ENCODE measurements at places on chromosomes 2 and 18.

GRCh38 chr2:204541637-204542036 is 3.6 kb upstream of the PARD3B start:
- no peak for DNase-seq

- DNase-seq: no peak
These were observed 229.3 kb downstream of the NBAS start for GRCh38 chr2:15331787-15332186.

DNA sequence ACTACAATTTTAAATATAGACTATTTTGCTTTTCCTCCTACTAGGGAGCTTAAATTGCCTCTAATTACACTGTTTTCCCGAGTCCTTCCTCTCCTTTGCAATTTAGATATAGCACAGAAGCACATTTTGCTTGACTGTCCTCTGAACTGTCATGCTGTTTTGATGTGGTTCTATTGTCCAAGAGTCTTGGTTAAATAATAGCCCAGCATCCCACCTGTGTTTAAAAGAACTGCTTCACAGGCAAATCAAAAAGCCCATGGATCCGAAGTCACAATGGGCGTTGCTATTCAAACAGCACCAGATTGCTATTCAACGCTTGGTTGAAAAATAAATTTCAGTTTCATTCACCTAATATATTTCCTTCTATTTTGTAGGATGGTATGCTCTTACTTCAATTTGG is 22.3 kb upstream of the ACTR3 start:
- DNase-seq: no peak

DNA sequence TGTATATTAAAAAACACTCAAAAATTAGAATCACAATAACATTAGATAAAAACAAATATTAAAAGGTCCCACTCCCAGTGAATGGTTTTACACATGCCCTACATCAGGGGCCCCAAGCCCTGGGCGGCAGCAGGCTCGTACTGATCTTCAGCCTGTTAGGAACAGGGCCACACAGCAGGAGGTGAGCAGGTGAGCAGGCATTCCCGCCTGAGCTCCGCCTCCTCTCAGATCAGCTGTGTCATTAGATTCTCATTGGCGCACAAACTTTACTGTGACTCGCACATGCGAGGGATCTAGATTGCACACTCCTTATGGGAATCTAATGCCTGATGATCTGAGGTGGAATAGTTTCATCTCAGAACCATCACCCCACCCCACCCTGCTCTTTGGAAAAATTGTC is 74.2 kb downstream of the MBD2 start:
- DNase-seq: no peak

GRCh38 chr2:227462972-227463931 is 8.7 kb upstream of the AGFG1 start:
- no peak for DNase-seq

DNA sequence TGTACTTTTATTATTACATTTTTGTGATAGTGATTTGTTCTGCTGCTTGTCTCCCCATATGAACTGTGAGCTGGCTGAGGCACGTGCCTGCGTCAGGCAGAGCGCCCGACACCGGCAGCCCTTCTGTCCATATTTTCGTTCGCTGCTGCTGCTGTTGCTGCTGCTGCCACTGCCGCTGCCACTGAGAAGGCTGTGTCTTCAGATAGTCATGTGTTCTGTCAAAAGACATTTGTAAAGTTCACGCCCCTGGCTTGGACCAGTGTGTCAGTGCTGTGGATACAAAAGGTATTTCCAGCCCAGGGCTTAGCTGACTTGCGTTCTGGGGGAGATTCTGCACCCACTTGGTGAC is 47.0 kb downstream of the TWIST2 start:
- no peak for DNase-seq

- no peak for DNase-seq
These were observed 228.5 kb downstream of the ALPK2 start for GRCh38 chr18:58400331-58400870.

GRCh38 chr2:238716585-238716984 is 131.3 kb upstream of the TWIST2 start:
- no peak for DNase-seq

DNA sequence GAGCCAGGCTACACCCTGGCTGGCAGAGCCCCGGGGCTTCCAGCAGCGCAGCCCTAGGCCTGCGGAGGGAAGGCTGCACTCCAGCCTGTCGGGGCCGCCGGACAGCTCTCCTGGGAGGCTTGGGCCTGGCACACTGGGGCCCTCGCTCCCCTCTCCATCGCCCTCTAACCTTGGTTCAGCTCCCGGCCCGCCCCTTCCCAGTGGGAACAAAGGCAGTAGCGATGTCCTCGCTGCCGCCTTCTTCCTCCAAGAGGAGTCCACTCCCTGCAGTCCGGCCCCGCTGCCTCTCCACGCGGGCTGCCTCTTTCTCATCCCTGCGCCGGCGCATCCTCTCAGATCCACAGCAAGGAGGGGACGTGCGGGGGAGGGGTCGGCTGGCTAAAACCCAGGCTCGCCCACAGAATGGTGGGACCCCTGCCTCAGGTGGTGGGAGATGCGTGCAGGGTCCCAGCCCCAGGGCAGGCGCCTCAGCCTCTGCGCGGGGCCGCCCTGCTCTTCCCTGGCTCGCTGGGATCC is 138.1 kb downstream of the TWIST2 start:
- DNase-seq: no peak

DNA sequence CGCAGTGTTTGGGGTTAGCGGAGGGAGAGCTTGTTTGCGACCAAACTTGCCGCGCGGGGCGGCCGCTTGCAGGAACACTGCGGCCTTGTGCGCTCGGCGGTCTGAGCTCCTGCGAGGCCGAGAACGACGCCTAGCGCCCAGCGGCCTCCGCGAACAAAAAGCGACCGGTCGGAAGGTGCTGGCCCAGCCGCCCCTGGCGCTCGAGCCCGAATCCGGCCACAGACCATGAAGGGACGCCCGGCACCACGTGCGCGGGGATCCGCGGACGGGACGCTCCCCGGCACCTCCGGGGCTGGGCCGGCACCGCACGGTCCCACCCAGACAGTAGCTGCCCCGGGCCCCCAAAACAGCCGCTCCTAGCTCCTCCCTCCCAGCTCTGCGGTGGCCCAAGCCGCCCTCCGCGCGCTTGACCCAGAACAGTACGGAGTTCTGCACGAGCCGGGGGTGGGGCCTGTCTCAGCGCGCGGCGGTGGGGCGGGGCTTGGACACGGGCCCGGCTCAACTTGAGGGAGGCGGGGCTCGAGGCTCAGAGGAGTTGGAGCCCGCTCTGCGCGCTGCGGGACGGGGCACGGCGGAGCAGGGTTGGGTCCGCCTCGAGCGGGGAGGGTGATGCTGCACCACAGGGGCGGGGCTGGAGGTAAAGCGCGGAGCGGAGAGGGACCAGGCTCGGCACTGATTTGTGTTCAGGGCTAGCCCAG is 664 bp upstream of the IMPA2 start:
- peak; percentile 99 for DNase-seq

- no peak for DNase-seq
These were observed 79.6 kb downstream of the PDCL3 start for GRCh38 chr2:100642425-100642824.

- no peak for DNase-seq
These were observed 429.2 kb downstream of the FIGN start for GRCh38 chr2:163306647-163307046.

DNA sequence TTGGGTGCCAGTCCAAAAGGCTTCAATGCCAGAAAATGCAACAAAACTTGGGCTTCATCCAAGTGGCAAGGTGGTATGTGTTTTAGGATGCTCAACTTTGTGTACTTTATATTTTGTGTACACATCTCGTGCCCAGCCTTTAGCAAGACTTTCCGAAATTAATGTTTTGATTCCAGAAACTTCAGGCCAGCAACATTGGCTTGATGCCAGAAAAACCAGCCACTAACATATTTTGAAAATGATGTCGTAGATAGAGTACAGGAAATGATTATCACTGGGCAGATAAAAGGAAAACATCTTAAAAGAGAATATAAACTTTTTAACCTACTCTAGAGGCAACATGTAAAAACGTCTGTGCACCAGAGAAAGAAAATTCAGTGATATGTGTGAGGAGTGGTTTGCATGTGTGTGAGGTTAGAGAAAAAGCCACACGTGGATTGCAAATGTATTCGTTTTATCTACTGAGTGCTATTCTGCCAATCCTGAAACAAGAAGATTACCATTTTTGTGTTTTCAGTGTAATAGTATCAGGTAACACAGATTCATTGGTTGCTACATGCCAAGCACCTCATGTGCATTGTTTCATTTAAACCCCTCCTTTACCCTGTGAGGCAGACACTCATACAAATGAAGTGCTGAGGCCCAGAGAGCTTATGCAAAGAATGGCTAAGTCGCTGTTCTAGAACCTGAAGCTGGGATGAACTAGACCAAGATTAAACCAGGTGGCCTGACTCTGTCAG is 264.8 kb downstream of the C1D start:
- peak; percentile 71 for DNase-seq

- no peak for DNase-seq
These were observed 8.9 kb upstream of the REL start for GRCh38 chr2:60872510-60872928.

DNA sequence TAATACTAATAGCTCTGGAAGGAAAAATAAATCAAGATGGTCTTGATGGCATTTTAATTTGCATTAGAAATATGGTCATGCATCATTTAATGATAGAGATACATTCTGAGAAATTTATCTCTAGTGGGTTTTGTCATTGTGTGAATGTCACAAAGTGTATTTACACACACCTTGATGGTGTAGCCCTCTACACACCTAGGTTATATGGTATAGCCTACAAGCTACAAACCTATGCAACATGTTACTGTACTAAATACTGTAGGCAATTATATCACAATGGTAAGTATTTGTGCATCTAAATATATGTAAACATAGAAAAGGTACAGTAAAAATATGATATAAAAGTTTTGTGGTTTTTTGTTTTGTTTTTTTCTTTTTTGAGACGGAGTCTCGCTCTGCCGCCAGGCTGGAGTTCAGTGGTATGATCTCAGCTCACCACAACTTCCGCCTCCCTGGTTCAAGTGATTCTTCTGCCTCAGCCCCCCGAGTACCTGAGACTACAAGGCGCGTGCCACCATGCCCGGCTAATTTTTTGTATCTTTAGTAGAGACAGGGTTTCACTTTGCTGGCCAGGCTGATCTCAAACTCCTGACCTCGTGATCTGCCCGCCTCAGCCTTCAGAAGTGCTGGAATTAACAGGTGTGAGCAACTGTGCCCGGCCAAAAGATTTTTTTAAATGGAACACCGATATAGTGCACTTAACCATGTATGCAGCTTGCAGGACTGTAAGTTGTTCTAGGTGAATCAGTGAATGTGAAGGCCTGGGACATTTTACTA is 83.7 kb upstream of the UBXN4 start:
- no peak for DNase-seq

DNA sequence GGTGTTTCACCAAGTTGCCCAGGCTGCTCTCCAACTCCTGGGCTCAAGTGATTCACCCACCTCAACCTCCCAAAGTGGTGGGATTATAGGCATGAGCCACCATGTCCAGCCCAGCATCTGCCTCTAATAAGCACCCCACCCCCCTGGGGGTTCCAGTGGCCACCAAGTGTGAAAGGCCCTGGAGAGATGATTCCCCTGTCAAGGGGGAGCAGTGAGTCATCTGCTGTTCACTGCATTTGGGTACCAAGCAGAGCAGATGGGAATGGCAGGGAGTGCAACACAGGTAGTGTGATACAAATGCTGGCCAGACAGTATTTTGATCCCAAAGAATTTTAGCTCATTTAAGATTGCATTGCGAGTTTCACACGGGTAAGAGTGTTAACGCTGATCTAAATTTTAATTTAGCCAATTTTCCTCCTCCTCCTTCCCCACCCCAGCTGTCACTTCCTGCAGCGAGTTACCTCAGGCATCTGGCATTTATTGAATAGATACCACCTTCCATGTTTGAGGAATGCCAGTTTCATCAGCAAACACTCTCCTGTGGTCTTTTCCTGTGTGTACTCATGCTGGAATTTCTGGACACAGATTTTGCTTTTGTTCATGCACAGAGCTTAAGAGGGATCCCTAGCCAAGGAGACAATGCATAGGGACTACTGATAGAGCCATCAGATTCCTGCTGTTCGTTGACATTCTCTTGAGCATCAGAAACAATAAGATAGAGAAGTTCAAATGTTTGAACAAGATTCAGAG is 32.4 kb upstream of the NCK2 start:
- peak; percentile 53 for DNase-seq

GRCh38 chr2:43467891-43468290 is 127.9 kb downstream of the THADA start:
- no peak for DNase-seq

DNA sequence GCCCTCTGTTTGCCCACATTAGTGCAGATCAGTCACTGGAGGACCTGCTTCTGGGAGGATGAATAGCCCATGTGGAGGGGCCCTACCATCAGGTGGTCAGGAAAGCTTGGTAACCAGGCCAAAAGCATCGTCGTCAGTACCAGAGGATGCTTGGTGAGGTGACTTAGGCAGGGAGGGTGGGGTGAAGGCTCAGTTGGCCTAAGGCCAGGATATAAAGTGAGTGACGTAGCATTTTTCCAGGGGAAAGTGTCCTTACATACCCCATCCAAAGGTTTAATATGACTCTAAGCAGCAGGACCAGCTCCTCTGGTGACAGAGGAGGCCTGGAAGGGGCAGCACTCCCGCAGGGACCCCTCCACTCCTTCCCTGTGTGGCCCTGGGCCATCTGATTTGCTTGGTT is 27.7 kb upstream of the DNMT3A start:
- no peak for DNase-seq

DNA sequence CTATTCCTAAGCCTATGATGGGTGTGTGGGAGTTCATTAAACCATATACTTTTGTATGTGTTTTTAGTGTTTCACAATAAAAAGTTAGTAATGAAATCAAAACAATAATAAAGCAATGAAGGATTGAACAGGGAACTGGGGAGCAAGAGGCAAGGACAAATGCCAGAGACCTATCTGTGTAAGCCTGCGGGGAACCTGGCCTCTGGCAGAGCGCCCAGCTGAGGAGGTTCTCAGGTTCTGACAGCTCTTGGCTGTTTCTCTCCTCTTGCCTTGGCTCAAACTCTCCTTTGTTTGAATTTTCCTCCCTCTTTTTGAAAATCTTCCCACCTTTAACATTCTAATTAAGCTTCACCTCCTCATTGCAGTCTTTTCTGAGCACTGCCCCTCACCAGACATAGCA is 200.0 kb upstream of the NCKAP5 start:
- peak; percentile 22 for DNase-seq

- no peak for DNase-seq
These were observed 172.0 kb upstream of the SPOPL start for GRCh38 chr2:138329591-138329990.

Data from fibroblast of pulmonary artery (primary cell).